Activated CD4-positive, alpha-beta T cell treated with anti-CD3 and anti-CD28 coated beads for 24 hours (primary cell): ENCODE measurements at places on chromosomes 13 and 19.

DNA sequence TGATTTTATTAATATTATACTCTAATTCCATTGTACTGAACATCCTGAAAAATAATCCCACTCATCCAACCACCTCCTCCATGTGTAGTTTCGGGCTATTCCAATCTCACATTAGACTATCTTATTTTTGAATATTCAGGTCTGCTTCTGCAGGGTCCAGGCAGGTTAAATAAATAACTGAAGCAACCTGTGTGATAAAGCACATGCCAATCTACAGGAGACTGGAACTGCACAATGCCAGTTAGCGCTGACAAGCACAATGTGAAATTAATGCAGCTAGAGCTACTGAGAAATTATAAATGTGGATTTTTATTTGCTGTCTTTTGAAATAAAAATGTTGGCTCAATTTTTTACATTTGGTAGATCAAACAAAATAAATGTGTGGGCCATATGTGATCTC is 540.1 kb upstream of the ATXN8OS start:
- no peak for DNase-seq

DNA sequence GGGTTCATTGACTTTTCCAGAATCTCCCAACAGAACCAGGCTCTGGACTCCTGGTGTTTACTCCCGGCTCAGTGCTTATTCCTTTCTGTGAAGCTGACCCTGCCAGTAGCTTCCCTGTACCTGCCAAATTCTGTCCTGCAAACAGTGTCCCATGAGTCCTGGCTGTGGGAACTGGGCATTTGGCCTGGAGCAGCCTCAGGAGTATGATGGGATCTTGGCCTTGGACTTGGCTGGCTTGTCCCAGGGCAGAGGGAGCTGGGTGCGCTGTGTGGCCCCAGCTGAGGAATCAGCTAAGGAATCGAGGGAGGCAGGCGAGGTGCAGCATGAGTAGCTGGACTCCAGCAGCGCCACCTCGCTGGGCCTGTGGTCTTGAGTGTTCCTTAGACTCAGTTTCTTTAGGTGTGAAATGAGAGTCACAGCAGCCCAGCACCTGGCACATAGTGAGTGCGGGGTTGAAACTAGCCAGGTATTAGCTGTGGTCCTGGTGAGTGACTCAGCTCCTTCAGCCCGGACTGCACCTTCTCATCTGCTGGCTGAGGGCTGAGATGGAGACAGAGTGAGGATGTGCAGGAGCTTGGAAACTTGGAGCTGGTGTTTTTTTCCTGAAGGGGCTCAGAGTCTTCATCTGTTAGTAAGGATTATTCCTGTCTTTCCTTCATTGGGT is 10.4 kb downstream of the CLASRP start:
- DNase-seq: no peak

DNA sequence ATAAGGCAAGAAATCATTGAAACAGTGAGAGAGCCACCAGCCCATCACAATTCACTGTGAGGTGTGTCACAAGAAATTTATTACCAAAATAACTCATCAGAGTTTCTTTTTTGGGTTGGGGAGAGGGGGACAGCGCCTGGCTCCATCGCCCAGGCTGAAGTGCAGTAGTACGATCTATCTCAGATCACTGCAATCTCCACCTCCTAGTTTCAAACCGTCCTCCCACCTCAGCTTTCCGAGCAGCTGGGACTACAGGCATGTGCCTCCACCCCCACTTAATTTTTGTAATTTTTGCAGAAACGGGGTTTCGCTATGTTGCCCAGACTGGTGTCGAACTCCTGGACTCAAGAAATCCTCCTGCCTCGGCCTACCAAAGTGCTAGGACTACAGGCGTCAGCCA is 3.6 kb downstream of the IFNL1 start:
- DNase-seq: no peak

GRCh38 chr13:20815464-20815863 is 41.7 kb upstream of the EEF1AKMT1 start:
- DNase-seq: no peak

DNA sequence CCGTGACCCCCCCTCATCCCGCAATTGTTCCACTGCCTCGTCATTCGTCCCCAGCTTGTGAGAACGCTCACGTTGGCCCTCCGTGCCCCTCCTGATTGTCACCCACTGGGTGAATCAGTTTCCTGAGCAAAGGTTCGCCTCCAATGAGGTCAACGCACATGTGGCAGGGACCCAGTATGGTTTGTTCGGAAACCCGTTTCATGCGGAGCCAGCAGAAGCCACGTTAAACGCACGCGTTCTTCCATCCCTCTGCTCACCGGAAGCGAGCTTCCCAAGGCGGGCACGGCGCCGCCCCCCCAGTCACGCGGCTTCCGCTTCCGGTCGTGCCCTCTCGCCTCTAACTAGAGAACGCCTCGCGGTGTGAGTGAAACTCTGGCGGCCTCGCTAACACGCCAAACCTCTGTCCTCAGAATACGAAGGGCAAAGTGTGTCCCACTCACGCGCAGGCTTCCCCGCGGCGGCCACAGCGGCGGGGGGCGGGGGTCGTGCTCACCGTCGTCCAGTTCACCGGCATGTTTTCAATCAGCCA is 18.0 kb upstream of the CFAP97D2 start:
- DNase-seq: no peak

GRCh38 chr19:29442094-29442493 is 83.7 kb upstream of the VSTM2B start:
- no peak for DNase-seq

- DNase-seq: peak; percentile 49
Measured at GRCh38 chr19:19460761-19461265, 54.5 kb downstream of the TSSK6 start.

- no peak for DNase-seq
Measured at GRCh38 chr13:49369866-49370265, 74.0 kb downstream of the CAB39L start.

GRCh38 chr19:42273407-42274064 is 4.5 kb downstream of the CIC start:
- no peak for DNase-seq

GRCh38 chr19:11736696-11737095 is 2.0 kb downstream of the ZNF823 start:
- no peak for DNase-seq

DNA sequence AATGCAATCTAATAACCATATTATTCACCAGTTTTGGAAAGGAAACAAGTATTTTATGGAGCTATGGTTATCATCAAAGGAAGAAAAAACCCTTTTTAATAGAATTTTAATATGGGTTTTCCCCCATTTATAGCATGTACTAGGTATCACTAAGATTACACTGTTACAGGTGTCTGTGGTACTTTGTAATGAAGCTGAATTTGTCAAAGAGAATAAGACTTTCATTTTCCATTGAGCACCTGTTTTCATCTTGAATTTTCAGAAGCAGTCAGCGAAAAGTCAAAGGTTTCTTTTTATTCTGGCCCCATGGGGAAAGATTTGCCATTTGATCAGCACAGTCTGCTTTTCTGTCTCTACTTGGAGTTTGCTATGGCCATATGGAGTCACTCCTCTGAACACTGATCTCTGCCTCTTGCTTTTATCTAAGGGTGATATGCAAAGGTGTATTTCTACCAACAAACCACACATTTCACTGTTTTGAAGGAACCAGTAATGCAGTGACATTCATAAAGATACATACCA is 590.0 kb downstream of the DCT start:
- no peak for DNase-seq

- no peak for DNase-seq
Measured at GRCh38 chr13:29771247-29771646, 79.2 kb downstream of the UBL3 start.
